Activated T-helper 1 cell treated with anti-CD3 and anti-CD28 coated beads, Interleukin-12 subunit alpha, Interleukin-12 subunit beta, Interleukin-2, Interleukin-4 antibody, amounts not matched to agents 30 ng/mL and 10 ng/mL and 1 ng/mL, durations not matched to agents 14 hours and 24 hours and 36 hours (primary cell): ENCODE measurements at places on chromosomes 1 and 21. TPM values are rescaled to one million over a fixed set of nuclear protein-coding genes. Genes with fewer than 3 reads are reported as not detected.

DNA sequence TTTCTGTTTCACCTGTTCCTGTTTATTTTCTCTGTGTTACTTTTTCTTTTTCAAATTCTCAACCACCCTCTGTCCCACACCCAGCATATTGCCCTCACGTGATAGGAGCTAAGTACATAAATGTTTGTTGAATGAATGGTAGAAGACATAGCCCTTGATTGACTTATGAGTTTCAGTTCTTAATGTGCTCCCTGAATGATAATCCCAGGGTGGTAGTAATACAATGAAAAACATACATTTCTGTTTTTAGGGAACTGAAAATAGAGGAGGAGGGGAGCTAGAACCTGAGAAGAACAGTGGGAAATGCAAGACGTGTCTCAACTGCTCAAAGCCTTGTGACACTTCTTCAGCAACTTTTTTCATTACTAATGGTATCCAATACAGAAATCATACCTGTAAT lies 147.1 kb downstream of the SPATA46 start:
- H3K36me3 ChIP-seq = no peaks in the 10 kb centered on the region
- H3K4me3 ChIP-seq = no peak overlapping the region
- DNase-seq = no peak
- no peak overlapping the region for H3K27ac ChIP-seq
- no peaks in the 10 kb centered on the region for H3K4me1 ChIP-seq

GRCh38 chr21:33733601-33734000 lies 91.3 kb downstream of the ITSN1 start:
- no peak overlapping the region for H3K4me3 ChIP-seq
- H3K36me3 ChIP-seq = no peaks in the 10 kb centered on the region
- no peaks in the 10 kb centered on the region for H3K27me3 ChIP-seq
- no peak for DNase-seq
- H3K4me1 ChIP-seq = no peaks in the 10 kb centered on the region
- H3K27ac ChIP-seq = no peak overlapping the region

GRCh38 chr21:38181096-38181495 lies 75.7 kb upstream of the KCNJ15 start:
- DNase-seq = no peak
- H3K27me3 ChIP-seq = no peaks in the 10 kb centered on the region
- H3K4me3 ChIP-seq = no peak overlapping the region
- H3K4me1 ChIP-seq = no peaks in the 10 kb centered on the region

GRCh38 chr1:5959087-5959486 lies 33.1 kb downstream of the NPHP4 start:
- H3K4me3 ChIP-seq = no peak overlapping the region
- H3K27ac ChIP-seq = no peak overlapping the region
- H3K36me3 ChIP-seq = peaks cover 29% of the 10 kb centered on the region
- peaks cover 23% of the 10 kb centered on the region for H3K4me1 ChIP-seq
- H3K27me3 ChIP-seq = no peaks in the 10 kb centered on the region

DNA sequence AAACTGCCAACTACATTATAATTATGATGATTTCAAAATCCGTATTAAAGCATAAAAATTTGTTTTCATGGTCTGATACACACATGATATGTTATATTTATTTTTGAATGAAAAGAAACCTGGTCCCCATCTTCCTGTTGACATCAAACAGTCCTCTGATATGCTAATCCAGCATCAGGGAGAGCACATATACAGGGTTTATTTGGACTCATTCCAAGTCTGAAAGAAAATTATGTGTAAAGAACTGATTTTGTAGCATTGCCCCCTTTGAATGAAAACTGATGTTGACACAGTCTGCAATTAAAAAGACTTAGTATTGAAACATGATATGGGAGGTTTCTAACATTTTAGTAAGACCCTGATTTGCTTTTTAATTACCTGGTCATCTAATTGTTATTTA lies 119.4 kb downstream of the NEK7 start:
- no peak overlapping the region for H3K4me3 ChIP-seq
- no peak for DNase-seq
- H3K36me3 ChIP-seq = peaks cover 2% of the 10 kb centered on the region

DNA sequence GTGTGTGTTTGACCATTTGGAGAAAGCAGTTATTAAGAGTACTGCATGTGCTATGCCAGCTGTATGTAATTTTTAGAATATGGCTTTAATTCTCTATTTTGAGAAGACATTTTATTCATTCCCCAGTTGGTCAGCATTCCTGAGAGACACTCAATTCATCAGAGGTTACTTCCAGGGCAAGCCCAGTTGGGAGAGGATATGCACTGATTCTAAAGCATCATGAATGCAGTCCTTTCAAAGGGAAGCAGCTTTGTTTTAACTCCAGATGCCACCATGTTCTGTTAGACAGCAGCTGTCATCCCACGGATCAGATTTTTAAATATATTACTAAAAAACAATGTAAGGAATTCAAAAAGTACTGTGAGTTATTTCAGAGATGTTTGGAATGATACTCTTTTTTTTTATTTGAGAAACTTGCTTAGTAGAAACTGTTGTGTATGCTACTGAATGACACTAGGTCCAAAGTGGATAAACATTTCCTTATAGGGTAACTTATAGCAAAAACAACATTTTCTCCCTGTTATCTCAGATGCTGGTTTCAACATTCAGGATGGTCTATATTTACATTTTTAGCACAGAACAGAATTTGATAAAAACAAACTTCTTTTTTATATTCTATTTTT lies 149.5 kb upstream of the B3GALT2 start:
- H3K36me3 ChIP-seq = no peaks in the 10 kb centered on the region
- H3K27me3 ChIP-seq = peaks cover 4% of the 10 kb centered on the region
- no peak overlapping the region for H3K4me3 ChIP-seq
- DNase-seq = no peak
- H3K27ac ChIP-seq = no peak overlapping the region

- no peaks in the 10 kb centered on the region for H3K36me3 ChIP-seq
- no peak for DNase-seq
- no peak within 1 kb of the TSS for H3K4me3 ChIP-seq
- no peak within 1 kb of the TSS for H3K27ac ChIP-seq
- peaks cover 4% of the 10 kb centered on the region for H3K4me1 ChIP-seq
These were observed at the start of gene GJC2 for GRCh38 chr1:228149406-228150119. TSS of gene GJC2 (plus strand) at chr1:228149930. CDS start at chr1:228157759, 7,829 bp downstream.

DNA sequence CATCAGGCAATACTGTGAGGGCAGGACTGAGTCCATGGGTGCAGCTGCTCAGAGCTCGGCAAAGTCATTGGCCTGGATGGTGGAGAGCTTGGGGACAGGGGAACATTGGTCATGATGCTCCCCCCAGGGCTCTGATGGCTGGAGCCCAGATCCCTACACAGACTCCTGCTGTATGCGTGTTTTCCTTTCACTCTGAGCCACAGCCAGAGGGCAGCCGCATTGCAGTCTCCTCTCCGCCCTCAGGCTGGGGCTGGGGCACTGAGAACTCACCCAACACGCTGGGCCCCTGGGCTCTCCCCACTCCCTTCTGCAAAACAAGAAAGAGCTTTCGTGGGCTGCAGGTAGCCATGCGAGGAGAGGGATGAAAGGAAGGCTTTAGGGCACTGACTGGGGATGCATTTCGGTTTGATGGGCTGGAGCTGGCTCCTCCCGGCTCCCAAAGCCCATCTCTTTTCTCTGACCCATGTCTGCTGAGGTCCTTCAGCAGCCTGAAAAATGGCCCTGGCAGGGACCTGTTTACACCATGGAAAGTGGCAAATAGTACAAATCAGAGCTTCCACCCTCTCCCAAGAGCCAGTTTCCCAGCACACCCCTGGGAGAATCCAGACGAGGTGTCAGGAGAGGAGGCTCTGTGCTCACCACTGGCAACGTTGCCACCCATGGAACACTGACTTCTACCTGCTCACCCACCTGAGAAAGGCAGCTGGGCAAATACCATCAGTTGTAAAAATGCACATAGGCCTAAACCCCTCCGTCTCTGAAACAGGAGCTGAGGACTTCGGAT lies 43.8 kb downstream of the CAPN2 start:
- no peak for DNase-seq
- no peaks in the 10 kb centered on the region for H3K4me1 ChIP-seq
- no peaks in the 10 kb centered on the region for H3K27me3 ChIP-seq
- no peak overlapping the region for H3K4me3 ChIP-seq
- peaks cover 34% of the 10 kb centered on the region for H3K36me3 ChIP-seq

- H3K4me1 ChIP-seq = peaks cover 58% of the 10 kb centered on the region
- H3K4me3 ChIP-seq = peak overlapping the region; percentile 87
- peaks cover 2% of the 10 kb centered on the region for H3K27me3 ChIP-seq
- peak overlapping the region; percentile 82 for H3K27ac ChIP-seq
These were observed 1.0 kb downstream of the GATAD2B start for GRCh38 chr1:153921803-153922075.

DNA sequence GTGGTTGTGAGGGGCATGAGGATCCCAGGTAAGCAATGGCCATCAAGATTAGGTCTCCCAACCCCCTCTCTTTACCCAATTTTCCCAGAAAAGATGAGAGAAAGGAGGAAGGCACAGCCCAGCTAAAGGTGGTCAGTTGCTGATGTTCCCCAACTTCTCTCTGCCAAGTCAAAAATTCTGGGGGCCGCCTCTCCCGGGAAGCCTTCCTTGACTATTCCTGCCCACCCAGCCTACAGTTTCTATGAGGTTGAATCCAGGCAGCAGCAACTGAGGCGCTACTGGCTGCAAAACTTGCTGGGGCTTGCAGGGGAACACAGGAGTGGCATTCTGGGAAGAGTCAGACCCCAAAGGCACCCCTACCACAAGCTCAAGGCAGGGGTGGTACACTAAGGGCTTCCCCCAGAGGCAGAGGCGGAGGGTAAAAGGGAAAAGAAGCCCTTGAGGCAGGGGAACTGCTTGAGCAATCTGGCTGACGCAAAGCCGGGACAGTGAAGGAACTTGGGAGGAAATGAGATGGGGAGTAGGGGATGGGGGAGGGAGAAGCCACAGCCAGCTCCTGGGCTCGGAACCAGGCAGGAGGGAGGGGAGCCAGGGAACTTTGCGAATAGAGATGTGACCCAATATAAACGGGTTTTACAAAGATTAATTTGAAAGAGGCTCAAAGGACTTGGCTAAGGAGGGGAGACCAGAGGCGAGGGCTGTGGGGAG lies 31.2 kb downstream of the SDC3 start:
- no peaks in the 10 kb centered on the region for H3K4me1 ChIP-seq
- H3K4me3 ChIP-seq = no peak overlapping the region
- no peak overlapping the region for H3K27ac ChIP-seq
- H3K27me3 ChIP-seq = peaks cover 19% of the 10 kb centered on the region
- DNase-seq = no peak

GRCh38 chr1:4021136-4021973 lies 121.3 kb upstream of the C1orf174 start:
- no peak overlapping the region for H3K27ac ChIP-seq
- no peak for DNase-seq
- no peaks in the 10 kb centered on the region for H3K36me3 ChIP-seq
- no peak overlapping the region for H3K4me3 ChIP-seq
- H3K4me1 ChIP-seq = no peaks in the 10 kb centered on the region
- peaks cover 6% of the 10 kb centered on the region for H3K27me3 ChIP-seq

- H3K4me1 ChIP-seq = no peaks in the 10 kb centered on the region
- H3K4me3 ChIP-seq = no peak overlapping the region
- no peaks in the 10 kb centered on the region for H3K36me3 ChIP-seq
- peaks cover 8% of the 10 kb centered on the region for H3K27me3 ChIP-seq
- no peak overlapping the region for H3K27ac ChIP-seq
These were observed 200.1 kb upstream of the CAMK1G start for GRCh38 chr1:209383422-209383821.

DNA sequence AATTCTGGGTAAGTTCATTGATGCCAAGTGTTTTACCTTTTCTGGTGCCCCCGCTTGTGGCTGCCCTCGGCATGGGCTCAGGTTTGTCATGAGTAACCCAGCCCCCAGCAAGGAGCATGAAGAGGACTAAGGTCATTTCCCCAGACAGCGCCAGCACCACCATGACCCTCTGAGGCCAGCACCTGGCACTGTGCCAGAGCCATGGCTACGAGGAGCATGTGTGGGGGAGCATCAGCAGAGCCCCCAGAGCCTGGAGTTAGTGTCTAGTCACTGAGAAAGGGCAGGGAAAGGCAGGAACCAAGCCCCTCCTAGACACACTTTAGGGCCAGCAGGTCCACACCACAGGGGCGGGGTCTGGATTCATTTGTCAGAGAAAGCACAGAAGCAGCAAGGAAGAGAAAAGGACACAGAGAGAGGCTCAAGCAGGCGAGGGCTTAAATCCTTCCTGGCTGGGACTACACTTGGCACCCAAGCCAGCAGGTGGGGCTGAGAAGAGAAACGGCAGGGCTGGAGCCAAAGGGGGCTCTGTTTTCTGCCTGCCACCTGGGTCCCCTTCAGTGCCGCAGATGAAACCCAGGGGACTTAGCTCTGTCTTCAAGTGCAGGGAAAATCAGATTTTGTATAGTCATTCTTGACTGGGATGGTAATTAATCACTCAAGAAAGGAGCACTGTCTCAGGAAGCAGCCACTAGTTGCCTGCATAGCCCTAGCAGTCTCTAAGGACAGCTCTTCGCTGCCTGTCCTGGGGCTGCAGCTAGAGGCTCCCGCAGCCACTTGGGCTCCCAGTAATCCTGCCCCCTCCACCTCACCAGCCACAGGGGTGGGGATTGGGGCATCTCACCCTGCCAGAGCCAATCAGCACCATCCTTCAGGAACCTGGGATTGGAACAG lies 79.6 kb upstream of the ZC3H12A start:
- H3K4me3 ChIP-seq = no peak overlapping the region
- no peaks in the 10 kb centered on the region for H3K4me1 ChIP-seq
- no peak overlapping the region for H3K27ac ChIP-seq
- no peak for DNase-seq
- no peaks in the 10 kb centered on the region for H3K36me3 ChIP-seq

DNA sequence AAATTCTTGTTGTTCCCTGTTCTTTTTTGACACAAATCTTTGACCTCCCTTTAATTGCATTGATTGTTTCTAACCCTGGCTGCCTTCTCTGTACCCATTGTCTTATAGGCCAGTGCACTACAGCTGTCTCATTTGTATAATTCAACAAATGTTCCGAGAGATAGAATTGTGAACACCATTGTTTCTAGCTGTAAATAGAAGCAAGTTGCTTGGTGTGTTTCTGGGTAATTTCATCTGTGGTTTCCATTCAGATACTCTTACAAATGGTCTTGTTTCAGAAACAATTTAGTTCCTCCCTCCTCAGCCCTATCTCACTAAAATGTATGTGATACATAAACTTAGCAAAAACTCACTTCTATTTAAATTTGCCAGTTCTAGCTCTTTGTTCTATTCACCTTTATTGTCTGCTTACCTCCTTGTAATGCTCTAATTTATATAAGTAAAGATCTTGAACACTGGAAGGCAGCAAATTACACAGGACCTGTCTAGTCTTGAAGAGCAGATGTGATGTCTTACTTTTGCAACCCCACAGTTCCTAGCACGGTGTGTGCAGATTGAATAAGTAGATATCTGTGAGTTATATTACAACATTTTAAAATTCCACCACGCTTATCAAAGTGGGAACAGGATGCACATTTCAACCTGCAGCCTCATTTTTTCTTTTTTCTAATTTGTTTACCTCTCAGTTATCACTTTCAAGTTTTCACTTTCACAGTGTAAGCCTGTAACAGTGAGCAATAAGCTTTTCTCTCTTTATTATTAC lies 515.6 kb upstream of the ZP4 start:
- no peak overlapping the region for H3K27ac ChIP-seq
- H3K27me3 ChIP-seq = no peaks in the 10 kb centered on the region
- no peaks in the 10 kb centered on the region for H3K36me3 ChIP-seq
- DNase-seq = no peak
- no peak overlapping the region for H3K4me3 ChIP-seq

The PLA2G2C gene
- total RNA-seq = 0.44 and 0.65 TPM in 2 replicates

The ACTN2 gene
- total RNA-seq = 0.10 TPM in 1 of 2 replicates, not detected in the other

The RASSF5 gene
- 220 and 221 TPM in 2 replicates for total RNA-seq

The PLEKHA6 gene
- total RNA-seq = 0.05 and 0.21 TPM in 2 replicates

The RALGPS2 gene
- 1.6 and 2.8 TPM in 2 replicates for total RNA-seq

The GSTM4 gene
- total RNA-seq = 6.5 and 8.9 TPM in 2 replicates
